ENCODE measurements at places on chromosomes 1 and 21.

GRCh38 chr1:15062479-15063099, 91.0 kb upstream of the TMEM51 start:
- DNase-seq = no peak

- peak; percentile 60 for DNase-seq
Measured at GRCh38 chr1:176691251-176692228, 228.6 kb downstream of the PAPPA2 start.

GRCh38 chr1:67978890-67979516, 71.4 kb downstream of the DIRAS3 start:
- DNase-seq = peak; percentile 41

- DNase-seq = no peak
Measured at GRCh38 chr1:160662910-160663309, 16.1 kb upstream of the SLAMF1 start.

- DNase-seq = no peak
Measured at GRCh38 chr1:25944986-25945385, 38.8 kb upstream of the STMN1 start.

DNA sequence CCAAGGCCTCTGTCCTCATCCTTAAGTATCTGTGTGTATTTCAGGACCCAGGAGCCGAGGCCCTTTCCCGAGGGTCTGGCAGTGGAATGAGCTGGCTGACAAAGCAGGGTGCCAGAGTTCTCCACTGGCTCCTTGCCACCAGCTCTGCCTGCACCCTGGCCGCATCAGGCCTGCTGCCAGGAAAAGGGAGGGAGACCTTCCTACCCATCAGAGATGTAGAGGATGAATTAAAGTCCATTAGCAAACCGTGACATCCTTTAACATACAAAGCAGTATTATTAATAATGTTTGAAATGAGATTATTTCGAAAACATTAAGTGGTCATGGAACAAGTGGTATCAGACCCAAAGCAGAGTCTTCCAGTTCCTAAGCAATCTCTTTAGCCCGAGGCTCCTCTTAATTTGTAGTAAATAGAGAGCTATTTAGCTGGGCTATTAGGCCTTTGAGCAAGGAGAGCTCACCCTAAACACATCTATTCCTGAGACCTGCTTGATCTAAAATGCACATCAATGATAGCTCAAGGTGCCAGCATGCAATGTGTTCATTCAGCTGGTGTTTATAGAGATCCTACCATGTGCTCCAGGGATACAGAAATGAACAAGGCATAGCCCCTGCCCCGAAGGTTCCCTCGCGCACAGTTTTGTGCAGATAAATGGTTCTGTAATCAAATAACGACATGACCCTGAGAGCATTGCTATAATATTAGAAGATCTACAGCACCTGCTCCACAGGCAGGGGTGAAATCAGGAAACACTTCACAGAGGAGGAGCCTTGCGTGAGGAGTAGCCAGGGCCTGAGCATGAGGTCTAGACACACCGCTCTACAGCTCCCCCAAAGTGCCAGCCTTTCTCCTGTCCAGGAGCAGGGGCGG, 44.0 kb downstream of the FAM163A start:
- no peak for DNase-seq

GRCh38 chr1:243459059-243459458, 203.2 kb downstream of the SDCCAG8 start:
- DNase-seq = no peak

GRCh38 chr1:190067592-190067991, 410.1 kb downstream of the BRINP3 start:
- no peak for DNase-seq

- no peak for DNase-seq
Measured at GRCh38 chr1:110119843-110120242, 7.6 kb downstream of the UBL4B start.

- DNase-seq = no peak
Measured at GRCh38 chr1:151908228-151908691, 1.1 kb downstream of the THEM4 start.

GRCh38 chr1:55559842-55560241, 344.7 kb upstream of the USP24 start:
- DNase-seq = no peak

GRCh38 chr1:97365026-97365425, 555.8 kb downstream of the DPYD start:
- DNase-seq = no peak

- peak; percentile 72 for DNase-seq
Measured at GRCh38 chr21:35540950-35541638, 492.0 kb upstream of the RUNX1 start.

GRCh38 chr1:85463731-85464496, 1.0 kb downstream of the DDAH1 start:
- peak; percentile 12 for DNase-seq

DNA sequence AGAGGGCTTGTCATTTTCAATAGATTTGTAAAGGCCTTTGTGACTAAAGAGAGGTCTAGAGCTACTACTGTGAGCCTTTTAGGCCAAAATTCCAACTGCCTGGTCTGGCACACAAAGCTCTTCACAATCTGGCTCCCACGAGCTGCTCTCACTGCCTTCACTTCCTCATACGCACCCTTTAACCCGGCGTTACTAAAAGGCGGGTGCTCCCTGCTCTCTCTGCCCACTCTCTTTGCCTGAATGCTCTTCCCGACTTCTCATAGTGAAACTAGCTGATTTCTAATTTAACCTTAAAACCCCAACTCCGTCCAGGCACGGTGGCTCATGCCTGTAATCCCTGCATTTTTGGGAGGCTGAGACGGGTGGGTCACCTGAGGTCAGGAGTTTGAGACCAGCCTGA, 14.2 kb downstream of the BSDC1 start:
- no peak for DNase-seq

GRCh38 chr1:52567943-52568342, 15.1 kb upstream of the TUT4 start:
- DNase-seq = no peak

GRCh38 chr1:167099851-167100250, 6.0 kb downstream of the STYXL2 start:
- DNase-seq = no peak

DNA sequence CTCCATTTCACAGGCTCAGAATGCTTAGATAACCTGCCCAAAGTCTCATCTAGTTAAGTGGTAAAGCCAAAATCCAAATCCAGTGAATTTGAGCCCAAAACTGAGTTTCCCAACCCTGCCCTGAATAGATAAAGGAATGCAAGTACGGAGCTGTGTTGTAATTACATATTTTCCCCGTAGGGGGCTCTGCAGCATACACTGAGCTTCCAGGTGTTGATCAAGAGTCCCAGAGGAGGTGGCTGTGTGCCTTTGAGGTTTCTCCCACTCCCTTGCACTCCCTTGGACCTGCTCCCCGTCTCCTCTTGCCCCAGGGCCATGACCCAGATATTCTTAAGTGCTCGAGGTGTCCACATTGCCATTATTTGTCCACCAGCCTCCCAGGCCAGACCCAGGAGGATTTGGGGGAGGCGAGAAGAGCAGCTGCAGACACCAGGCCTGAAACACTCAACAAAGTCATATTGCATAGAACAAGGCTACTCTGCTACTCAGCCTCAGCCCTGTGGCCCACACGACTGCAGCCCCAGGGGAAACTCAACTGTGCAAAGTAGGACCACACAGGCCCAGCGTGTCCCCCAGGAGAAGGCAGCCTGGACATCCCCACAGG, 18.4 kb upstream of the LY9 start:
- no peak for DNase-seq

DNA sequence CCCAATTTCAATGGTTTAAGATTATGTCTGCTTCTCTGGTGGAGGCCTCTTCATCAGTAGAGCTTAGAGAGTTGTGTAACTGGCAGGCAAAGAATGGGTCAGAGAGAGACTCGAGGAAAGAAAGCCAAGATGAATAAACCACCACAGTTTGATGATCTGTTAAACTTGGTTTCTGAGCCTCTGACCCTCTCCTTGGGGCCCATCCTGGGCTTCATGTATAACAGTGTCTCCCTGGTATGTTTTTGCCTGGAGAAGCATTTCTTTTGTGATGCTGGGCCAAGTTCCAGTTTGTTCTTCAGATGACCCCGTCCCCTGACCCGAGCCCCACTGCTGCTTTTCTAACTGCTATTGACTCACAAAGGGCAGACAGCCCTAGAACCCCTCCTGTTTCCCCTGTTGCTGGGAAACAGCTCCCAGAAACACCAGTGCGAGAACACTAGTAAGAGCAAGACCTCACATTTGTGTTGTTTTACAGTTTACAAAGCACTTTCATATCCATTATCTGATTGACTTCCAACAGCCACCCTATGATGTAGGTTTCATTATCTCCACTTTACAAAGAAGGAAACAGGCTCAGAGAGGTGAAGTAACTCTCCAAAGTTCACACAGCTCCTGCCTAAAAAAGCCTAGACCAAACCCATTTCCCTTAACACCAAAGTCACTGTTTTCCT, 9.0 kb downstream of the CD2 start:
- DNase-seq = no peak

- DNase-seq = no peak
Measured at GRCh38 chr1:210703593-210703992, 374.9 kb downstream of the HHAT start.

- no peak for DNase-seq
Measured at GRCh38 chr1:177181280-177181630, 10.5 kb downstream of the BRINP2 start.

DNA sequence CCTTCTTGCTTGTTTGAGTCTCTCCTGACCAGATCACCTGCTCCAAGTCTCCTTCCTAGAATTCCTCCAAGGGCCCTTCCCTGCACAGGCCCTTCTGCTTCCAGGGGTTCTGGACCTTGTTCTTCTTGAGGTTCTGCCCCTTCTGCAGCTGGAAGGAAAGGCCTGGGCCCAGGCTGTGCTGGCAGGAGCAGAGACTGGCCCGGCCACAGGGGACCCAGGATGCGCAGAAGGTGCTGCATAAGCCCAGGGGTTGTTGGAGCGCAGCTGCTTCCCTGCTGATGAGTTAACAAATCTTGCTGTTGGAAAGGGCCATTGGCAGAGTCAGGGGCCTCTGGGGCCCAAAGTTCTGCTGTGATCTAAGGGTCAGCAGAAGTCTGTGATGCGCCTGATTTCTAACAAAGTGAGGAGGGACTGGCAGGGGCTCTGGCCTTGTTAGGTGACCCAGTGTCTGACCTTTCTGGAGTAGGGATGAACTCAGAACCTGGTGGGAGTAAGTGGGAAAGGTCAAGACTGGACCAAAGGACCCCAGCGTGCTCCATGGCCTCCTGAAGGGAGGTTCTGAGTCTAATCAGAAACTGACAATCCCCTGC, 509.8 kb downstream of the PTPRU start:
- DNase-seq = no peak

- DNase-seq = no peak
Measured at GRCh38 chr1:154869351-154870114, 548 bp downstream of the KCNN3 start.

GRCh38 chr1:28648474-28649198, at the start of gene RNU11:
RNU11 (plus strand) TSS chr1:28648600.
- DNase-seq = peak; percentile 74

DNA sequence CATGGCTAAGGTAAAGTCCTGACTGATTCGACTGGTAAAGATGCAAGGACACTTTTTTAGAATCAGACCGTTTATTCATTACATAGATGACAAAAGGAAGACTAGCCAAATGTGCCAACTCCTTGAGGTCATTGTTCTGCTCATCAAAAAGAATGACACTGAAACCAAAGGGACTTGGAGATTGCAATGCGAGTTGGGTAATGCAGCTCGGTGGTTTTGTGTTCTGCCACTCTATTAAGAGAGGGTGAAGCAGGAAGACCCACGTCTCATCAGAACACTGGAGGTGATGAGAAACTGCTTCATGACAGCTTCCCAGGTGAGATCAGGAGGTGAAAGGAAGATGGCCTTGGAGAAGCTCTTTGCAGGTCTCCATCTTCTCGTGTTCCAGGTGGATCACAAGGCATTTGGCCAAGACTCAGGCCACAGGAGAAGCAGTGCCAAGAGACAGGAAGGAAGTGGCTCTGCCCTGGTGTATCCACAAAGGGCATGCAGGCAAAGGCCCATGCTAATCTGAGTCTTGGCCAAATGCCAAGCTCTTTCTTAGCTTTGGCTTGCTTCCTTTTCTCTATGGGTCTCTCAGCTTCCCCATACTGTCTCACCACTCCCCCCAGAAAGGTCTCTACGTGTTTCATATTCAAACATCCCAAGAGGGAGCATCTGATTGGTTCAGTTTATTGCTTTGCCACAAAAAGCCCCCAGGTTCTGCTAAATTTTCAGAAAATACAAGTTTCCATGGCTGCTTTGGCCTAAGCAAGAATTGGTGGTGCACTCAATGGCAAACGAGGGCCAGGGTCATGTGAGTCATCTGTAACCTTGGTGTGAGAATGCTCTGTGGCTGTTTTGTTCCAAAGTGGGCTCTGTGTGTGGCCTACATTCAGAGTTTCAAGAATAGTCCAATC, 5.7 kb upstream of the CCT8 start:
- no peak for DNase-seq

DNA sequence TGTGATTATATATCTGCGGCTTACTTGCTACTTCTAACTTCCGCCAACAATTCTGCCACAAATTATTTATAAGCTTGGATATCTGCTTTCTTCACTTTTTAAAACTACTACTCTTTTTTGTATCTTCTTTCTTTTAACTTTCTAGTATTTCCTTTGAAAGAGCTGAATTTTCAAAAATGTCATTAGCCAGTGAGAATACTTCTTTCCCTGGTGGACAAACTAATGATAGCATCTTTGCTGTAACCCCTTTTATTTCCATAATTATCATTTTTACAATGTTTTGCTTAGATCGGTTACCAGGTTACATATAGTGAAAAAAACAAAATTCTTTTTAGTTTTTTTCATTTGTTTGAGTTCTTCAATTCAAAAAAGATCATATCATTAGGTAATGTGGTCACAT, 355.9 kb upstream of the ADGRL4 start:
- DNase-seq = no peak

GRCh38 chr1:59291561-59291960, 5.3 kb upstream of the FGGY start:
- DNase-seq = no peak

- no peak for DNase-seq
Measured at GRCh38 chr1:43919906-43920305, 13.7 kb upstream of the ARTN start.

DNA sequence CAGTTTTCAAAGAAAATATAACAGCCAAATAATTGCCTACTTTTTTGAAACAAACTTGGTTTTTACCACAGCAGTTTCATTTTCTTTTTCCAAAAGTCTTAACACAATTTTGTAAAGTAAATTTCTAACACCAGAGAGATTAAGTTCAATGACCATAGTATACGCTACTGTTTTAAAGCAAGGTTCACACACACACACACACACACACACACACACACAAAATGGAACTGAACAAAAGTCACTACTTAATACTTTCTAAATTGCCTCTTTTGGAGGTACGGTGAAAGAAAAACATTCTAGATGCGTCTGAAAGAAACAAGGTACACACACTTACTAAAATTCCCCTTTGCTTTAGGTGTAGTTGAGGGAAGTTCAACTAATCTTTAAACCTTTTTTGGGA, 30.1 kb downstream of the C21orf91 start:
- DNase-seq = no peak

- DNase-seq = no peak
Measured at GRCh38 chr1:2559509-2560298, 3.5 kb downstream of the TNFRSF14 start.

GRCh38 chr1:1082239-1082775, 8.2 kb upstream of the RNF223 start:
- no peak for DNase-seq
